ENCODE measurements at places on chromosomes 2 and 18.

- DNase-seq, result no peak
These were observed 14.8 kb upstream of the DTNA start for GRCh38 chr18:34695310-34695709.

DNA sequence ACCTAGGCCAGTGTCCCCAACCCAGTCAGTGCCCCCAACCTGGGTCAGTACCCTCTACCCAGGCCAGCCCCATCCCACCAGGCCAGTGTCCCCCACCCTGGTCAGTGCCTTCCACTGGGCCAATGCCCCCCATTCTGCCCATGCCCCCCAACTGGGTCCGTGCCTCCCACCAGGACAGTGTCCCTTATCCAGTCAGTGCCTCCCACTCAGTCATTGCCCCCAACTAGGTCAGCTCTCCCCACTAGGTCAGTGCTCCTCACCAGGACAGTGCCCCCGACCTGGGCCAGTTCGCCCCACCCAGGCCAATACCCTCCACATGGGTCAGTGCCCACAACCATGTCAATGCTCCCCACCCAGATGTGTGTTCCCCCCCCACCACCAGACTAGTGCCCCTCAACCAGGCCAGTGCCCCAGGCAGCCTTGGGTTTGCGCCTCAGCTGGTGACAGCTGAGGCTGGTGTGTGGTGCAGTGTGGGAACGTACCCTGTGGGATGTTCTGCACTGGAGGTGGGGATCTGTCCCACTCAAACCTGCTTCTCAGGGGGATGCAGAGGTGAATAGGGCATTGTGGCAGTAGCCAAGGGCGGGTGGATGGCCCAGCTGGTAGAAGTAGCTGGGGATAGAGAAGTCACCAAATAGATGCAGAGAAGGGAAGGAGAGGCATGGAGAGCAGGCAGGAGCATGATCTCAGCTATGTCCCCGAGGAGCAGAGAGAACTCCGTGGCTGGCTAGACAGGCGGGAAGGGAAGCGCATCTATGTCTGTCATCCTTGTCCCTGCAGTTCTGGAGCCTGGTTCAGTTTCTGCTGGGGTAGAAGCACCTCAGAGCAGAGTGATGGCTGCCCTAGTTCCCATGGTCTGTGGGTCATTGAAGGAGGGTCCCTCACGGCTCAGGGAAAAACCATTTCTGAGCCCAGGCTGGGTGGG is 168.8 kb downstream of the SH3RF3 start:
- DNase-seq, result no peak

GRCh38 chr2:229342376-229342775 is 71.3 kb upstream of the PID1 start:
- no peak for DNase-seq

DNA sequence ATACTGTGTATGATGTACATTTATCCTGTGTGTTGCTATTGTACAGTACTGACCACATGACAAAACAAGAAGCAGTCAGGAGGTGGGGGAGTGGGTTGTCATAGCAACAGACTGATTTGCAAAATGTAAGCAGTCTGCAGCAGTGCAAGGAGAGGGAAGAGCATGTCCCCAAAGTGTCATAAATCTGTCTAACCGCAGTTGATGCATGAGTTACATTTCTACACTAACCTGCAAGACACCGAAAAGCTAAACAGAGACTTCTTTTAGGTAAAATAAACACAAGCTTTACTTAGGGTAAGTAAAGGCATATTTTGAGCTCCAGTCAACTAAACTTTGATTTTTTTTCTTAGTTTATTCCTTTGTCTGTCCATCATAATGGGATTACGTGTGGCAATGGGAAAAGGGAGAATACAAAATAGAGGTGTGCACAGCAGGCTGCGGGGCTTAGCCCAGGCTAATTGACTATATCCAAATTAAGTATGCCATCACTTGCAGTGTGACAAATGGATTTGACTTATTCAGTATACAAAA is 134.5 kb downstream of the MEIS1 start:
- no peak for DNase-seq

GRCh38 chr18:52730972-52731619 is 391.1 kb downstream of the DCC start:
- DNase-seq, result no peak

DNA sequence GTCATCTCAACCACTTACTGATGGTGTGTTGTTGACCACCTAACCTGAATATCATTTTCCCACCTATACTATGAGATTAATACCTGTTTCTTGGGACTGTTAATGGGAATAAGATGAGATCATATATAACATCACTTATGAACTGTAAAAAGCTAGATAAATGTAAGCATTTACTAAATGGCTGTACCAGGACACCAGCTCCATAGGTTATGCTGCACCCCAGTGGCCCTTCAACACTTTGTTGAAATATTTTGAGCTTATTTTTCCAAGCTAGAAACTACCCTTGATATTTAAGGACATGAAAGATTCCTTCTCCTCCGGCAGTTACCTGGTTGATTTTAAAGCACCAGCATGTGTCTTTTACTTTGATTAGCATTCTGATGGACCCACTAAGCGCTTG is 138.0 kb upstream of the CDCA7 start:
- DNase-seq, result no peak

DNA sequence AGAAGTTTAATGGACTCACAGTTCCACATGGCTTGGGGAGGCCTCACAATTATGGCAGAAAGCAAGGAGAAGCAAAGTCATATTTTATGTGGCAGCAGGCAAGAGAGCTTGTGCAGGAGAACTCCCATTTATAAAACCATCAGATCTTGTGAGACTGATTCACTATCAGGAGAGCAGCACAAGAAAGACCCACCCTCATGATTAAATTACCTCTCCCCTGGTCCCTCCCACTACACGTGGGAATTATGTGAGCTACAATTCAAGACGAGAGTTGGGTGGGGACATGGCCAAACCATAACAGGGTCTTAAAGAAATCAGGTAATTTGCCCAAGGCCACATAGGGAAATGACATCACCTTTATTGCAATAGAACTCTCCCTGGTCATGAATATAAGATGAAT is 1073.3 kb upstream of the ACVR2A start:
- no peak for DNase-seq

Measured in right forelimb (tissue), 1 donor.